ENCODE measurements at places on chromosomes 11 and 22.
A peak's percentile ranks its signal among the peaks of the same experiment; 100 is the strongest.

- DNase-seq = no peak
Measured at GRCh38 chr22:28222052-28222451, 303.0 kb upstream of the PITPNB start.

- no peak for DNase-seq
Measured at GRCh38 chr11:14645985-14646900, 2.6 kb downstream of the PDE3B start.

DNA sequence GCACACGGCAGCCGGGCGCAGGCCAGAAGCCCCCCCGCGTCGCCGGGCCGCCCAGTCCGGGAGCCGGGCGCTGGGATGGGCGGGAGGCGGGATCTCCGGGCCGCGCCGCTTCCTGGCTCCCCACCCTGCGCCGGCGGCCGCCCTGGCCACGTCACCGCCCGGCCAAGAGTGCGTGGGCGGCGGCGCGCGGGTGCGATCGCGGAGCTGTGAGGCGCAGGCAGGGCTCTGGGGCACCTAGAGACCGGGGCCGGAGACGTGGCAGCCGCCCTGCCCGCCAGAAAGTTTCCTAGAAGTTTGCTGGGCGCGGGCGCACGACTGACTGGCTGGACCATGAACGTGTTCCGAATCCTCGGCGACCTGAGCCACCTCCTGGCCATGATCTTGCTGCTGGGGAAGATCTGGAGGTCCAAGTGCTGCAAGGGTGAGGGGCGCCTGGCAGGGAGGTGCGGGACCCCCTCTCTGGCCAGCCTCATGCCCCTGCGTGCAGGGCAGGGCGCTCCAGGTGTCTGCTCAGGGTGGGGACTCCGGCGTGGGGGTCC lies at the start of gene KDELR3:
TSS of gene KDELR3 (plus strand) at position 193 of the 539 bp plus-strand sequence. CDS start at position 331, 138 bp downstream.
- DNase-seq = no peak

- DNase-seq = no peak
Measured at GRCh38 chr11:7906481-7906880, 24.6 kb downstream of the OR10A6 start.

DNA sequence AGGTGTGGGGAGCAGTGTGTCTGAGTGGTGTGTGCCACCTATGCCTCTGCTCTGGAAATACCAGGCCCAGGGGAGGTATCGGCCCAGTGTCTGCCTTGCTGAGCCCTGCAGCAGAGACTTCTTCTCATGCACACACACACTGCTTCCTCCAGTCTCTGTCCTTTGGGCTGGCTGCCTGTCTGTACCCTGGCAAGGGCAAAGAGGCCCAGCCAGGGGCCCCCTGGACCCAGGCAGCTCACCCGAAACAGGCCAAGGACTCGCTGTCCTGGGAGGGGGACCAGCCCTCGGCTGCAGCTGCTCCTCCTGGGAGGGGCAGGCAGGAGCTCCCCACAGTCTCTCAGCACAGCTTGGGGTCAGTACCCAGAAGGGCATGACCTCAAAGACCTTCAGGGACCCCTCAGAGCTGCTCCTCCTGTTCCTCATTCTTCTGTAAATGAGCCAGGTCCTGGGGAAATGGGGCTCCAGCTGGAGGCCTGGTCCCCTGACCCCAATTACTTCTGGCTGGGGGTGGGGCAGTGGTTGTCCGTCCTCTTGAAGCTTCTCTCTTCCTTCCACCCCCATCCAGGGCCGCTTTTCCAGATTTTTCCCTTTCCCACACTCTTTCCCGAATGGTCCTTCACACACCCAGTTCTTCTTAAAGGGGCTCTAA lies 24.5 kb upstream of the ALX4 start:
- no peak for DNase-seq

GRCh38 chr11:73141031-73141308 lies 1.1 kb downstream of the FCHSD2 start:
- DNase-seq = no peak

DNA sequence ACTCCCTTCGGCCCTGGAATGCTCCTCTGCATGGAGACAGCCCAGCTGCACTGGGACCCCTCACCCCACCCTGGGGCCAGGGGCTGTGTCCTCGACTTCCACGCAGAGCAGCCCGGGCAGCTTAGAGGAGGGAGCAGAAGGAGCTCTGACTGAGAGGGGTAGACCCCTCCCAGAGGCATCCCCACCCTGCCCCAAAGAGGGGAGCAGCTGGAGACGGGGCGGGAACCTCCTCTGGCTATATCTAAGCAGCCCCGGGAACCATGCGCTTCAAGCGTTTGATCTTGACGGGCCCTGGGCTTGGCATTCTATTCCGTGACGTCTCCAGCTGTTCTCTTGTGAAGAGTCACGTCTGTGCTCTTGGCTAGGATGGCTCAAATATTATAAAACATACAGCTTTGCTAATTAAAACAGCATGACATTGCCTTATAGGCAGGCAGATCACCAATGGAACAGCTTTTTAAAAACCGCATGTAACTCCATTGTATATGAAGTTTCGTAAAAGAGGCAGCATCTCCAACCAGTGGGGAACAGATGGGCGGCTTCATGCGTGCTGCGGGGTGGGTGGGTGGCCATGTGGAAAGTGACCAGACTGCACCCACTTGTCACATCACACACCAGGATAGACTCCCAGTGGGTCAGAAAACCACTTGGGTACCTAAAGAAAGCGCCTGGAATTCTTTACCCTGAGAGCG lies 7.7 kb downstream of the KCNQ1 start:
- no peak for DNase-seq

- DNase-seq = no peak
Measured at GRCh38 chr11:127926721-127927120, 660.6 kb downstream of the ETS1 start.

DNA sequence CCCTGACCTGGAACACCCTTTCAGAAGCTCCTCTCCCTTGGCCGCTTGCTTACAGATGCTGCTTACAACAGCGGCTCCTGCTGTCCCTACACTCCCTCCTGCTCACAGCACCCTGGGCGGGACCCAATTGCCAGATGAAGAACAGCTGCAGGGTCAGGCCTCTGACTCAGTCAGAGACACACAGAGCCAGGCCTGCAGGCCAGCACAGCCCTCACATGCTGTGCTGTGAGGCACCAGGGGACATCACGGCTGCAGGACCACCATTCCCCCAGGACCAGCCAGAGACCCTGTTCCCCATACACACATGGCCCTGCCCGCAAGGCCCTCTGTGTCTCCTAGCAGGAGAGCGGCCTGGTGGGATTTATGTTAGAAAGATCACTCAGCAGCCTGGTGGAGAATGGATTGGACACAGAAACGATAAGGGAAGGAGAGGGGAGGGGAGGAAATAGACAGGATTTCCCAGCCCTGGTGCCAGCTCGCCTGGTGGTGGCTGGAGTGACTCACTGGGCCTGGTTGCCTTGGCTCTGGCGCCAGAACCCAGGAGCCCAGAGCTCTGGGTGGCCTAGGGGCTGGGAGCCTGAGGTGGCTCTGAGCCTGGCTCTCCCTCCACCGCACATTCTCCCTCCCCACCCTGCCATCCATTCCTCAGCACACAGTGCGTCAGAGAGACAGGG lies 6.7 kb downstream of the CAPN5 start:
- DNase-seq = no peak

GRCh38 chr11:88204353-88204752 lies 29.1 kb upstream of the RAB38 start:
- DNase-seq = no peak

DNA sequence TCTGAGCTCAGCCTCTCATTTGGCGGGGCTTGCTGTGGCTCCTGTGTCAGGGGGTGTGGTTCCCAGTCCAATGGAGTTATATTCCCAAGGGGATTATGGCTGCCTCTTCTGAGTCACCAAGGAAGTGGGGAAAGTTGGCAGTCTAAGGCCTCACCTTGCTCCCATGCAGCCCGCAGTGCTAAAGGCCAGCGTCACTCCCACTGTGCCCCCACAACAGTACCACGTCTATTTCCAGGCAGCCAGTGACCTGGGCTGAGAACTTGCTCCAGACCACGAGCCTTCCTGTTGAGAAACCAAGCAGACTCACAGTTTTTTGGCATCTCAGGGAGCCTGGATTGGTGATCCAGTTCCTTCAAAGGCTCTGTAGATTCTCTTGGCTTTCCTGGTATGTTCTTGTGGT lies 45.6 kb downstream of the OR2AT4 start:
- DNase-seq = no peak

DNA sequence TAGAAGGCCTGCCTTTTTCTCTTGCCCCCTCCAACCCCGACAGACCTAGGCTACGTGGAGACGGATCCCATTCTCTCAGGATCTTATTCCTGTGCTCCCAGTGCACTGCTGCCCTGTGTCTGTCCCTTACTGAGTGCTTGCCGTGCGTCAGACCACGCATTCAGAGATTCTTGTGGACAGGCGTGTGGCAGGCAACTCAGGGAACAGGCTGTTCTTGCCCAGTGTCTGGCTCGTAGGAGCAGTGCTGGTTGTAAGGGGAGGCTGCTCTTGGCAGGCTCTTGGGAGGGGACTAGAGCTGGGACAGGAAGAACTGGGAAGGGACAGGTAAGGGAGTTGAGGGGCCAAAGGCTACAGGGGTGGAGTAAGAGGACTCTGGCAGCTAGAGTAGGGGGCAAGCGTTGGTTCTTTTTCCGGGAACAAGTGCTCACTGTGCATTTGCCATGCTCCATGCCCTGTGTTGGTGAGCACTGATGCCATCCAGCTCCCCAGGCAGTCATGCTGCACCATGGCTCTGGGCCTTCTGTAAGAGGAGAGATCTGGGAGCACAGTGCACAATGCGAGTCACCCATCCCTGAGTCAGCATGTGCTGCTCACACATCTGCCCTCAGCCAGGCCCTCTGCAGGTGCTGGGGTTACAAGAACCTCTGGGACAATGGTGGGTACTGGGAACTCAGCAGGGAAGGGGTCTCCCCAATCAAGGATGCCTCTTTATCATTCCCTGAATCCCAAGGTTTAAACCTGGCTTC lies 119.1 kb downstream of the TBC1D22A start:
- no peak for DNase-seq

- DNase-seq = peak; percentile 71
Measured at GRCh38 chr11:46100670-46101069, 20.6 kb downstream of the PHF21A start.

- no peak for DNase-seq
Measured at GRCh38 chr11:60767388-60767811, 10.7 kb downstream of the MS4A15 start.

- DNase-seq = no peak
Measured at GRCh38 chr11:113668255-113668654, 37.9 kb downstream of the TMPRSS5 start.

- no peak for DNase-seq
Measured at GRCh38 chr11:46554213-46555147, 39.3 kb downstream of the AMBRA1 start.

DNA sequence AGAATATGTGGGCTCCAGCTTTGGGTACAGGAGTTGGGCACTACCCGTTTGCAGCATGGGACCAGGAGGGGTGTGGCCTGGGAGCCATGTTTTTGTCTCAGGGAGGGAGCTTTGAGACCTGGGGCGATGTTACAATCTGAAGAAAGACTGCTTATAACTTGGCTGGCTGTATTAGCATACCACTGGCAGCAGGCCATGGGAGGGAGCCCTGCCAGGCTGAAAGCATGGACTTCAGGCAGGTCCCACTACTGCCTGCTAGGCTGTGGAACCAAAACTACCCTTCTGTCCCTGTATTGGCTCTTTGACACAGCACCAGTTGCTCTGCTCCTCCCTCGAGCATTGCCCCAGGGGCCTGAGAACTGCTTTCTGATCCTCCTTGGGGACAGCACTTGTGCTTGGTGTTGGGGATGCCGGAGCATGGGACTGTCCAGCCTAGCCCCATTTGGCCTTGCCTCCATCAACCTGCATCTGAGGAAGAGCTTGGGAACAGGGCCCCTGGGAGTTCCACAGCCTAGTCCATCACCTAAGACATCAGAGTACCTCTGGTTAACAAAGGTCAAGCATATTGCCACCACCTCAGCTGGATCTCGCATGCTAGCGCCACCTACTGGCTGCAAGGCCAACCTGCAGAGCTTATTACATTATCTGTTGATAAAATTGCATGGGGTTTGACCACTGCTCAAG lies 217.4 kb downstream of the SBF2 start:
- no peak for DNase-seq

GRCh38 chr11:45051621-45052020 lies 94.8 kb upstream of the PRDM11 start:
- no peak for DNase-seq

DNA sequence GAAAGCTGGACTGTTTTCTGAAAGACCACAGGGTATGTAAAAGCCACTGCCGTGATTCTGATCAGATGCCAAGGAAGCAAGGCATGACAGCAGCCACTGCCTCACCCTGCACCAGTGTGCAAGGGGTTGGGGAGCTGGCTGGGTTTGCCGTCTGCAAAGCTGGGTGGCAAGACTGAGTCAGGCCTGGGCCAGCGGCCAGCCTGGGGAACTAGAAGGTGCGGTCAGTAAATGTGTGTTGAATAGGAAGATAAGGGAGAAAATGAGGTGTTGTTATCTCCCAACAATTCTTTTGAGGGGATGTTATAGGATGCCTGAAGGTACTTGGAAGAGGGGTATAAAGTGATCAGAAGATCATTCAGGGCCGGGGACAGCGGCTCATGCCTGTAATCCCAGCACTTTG lies 8.0 kb downstream of the VSTM5 start:
- no peak for DNase-seq

DNA sequence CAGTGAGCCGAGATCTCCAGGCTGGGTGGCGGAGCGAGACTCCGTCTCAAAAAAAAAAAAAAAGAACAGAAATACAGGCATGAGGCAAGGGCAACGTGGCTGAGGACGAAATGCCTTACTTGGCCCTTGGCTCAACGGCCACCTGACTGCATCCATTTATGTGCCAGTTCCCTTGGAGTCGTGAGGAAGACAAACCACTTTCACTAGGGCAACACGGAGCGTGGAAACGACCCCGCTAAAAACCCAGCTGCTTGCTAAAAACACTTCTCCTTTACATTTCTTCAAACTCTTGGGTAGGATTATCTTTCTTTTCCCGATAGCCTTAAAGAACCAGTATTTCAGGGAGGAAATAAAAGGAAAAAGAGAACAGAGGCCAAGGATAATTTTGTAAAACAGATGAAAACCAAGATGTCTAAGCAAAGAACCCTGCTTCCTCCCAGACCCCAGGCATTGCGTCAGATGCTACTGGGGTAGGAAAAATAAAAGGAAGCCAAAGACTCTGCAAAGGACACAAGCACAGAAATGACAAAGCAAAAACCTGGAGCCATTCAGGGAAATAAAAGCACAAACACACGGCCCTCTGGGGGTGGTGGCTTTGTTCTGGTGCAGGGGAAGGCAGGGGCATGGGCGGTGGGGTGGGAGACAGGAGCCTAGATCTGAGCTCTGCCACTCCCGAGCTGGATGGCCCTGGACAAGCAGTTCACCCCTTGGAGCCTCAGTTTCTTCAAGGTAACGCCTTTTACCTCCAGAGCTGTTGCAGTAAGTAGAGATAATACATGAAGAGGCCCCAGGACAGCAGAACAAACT lies 37.0 kb downstream of the PC start:
- no peak for DNase-seq

DNA sequence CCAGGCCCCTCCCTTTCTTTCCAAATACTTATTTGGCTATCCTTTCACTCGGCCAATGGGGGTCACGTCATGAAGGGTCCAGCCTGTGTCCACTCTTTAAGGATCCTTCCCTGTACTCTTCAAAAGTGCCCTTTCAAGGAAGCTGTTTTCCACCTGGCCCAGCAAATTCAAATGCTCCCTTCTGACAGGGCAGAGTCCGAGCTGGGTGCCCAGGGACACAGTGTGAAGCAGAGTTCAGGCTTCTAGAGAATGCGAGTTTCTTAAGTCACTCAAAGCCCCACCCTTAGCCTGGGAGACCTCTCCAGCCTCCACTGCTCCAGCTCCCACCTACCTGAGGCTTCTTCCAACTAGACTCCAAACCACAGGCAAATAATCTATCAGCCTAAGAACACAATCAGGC lies 5.5 kb upstream of the APOA1 start:
- DNase-seq = no peak
